Neural crest cell (in vitro differentiated cells): ENCODE measurements at places on chromosomes 16 and 17.

- DNase-seq = no peak
These were observed 37.5 kb downstream of the IL21R start for GRCh38 chr16:27439271-27440018.

GRCh38 chr16:68236137-68236825 is 354 bp upstream of the ESRP2 start:
- DNase-seq = no peak

DNA sequence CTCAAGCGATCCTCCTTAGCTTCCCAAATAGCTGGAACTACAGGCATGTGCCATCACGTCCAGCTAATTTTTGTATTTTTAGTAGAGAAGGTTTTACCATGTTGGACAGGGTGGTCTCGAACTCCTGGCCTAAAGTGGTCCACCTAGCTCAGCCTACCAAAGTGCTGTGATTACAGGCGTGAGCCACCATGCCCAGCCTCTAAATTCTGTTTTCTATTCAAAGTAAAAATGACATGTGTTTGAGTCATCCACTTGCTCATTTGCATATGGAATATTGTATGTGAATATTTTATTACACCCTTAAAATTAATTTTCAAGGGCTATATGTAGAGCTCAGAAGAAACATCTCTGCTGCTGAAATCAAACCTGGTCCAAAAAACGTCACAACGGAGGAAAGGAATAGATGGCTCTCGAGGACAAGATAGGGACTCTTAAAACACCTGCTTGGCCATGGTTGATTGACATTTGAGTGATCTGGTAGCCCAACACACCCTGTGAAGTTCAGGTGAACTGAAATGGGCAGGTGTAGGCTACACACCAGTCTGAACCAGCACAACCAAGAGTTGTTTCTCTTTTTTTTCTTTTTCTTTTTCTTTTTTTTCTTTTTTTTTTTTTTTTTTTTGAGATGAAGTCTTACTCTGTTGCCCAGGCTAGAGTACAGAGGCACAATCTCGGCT is 51.1 kb downstream of the SF3B3 start:
- DNase-seq = no peak

GRCh38 chr16:50166511-50167500 is 13.7 kb downstream of the TENT4B start:
- no peak for DNase-seq

DNA sequence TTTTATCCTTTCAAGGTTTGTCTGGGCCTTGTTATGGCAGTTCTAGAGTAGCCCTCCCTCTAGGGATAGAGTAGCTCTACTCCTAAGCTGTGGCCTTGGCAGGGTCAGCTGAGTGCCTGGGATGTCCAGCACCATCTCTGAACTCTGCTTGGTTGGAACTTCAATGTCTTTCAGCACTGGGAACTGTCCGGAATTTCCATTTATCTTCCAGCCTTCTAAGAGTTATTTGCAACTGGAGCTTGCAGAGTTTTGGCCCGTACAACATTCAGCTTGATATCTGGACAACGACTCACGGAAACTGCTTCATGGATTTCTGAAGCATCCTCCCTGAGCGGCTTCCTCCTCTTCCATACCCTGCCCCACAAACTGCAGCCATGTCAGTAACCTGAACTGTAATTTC is 22.9 kb downstream of the MMD start:
- no peak for DNase-seq

- no peak for DNase-seq
These were observed 25.6 kb upstream of the LGALS9 start for GRCh38 chr17:27605409-27605808.

GRCh38 chr17:54235571-54235970 is 412.8 kb downstream of the KIF2B start:
- no peak for DNase-seq

DNA sequence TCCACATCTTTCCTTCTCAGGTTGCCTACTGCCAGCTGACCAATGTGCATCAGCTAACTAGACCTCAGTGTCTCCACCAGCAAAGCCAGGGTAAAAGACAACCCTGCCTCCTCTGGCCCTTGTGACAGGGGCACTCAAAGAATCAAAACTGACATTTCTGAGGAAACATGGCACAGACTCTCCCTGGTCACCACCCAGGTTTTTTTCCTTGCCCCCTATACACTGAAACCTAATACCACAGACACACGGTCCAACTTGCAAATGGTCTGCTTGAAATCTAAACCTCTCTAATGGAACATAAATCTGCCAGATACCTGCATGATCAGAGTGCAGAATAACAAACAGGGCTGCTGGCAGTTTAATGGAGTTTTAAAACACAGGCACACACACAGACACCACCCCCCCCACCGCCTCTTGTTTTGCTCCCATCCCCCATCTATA is 19.5 kb upstream of the CORO6 start:
- no peak for DNase-seq

GRCh38 chr16:23527961-23528643 is 17.8 kb upstream of the GGA2 start:
- no peak for DNase-seq

DNA sequence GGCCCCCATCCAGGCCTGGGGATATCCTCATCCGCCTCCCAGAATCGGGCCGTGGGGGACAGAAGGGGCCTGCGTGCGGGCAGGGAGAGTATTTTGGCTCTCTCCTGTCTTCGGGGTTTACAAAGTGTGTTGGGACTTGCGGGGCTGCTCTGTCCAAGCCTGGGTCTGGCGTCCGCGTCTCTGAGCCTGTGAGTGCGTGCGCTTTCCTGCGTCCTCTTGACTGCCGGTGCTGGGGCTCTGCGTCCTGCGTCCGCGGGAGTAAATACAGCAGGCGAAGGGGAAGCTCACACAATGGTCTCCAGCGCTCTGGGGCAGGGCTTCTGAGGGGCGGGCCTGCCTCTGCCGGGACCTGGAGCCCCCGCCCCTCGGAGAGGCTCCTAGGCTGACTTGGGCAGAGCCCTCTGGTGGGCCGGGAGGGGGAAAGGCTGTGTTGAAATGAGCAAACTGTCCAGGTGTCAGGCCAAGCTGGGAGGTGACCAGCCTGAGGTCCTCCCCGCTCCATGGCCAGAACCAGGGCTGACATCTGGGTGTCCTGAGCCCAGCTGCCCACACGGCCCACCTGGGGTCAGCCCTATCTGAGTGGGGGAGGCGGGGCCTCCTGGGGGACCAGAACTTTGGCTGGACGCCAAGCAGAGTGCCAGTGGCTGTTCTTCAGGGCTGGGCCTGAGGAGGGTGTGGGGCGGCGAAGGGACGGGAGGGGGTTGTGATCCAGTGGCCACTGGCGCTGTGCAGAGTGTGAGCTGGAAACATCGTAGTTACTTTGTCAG is 233.6 kb downstream of the SEC14L1 start:
- DNase-seq = peak; percentile 73

DNA sequence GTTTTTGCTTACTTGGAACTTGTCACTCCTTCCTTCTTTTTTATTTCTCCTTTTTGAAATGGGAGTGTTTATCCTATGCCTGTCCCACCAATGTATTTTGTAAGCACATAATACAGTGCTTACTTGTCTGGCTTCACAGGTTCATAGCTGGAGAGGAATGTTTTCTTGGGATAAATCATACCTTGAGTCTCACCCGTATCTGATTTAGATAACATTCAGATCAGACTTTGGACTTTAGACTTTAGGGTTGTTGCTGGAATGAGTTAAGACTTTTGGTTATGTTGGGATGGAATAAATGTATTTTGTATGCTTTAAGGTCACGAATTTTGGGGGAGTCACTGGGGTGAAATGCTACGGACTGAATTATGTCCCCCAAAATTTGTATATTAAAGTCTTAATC is 13.0 kb upstream of the LRRC75A start:
- DNase-seq = no peak

- DNase-seq = no peak
These were observed 60.0 kb upstream of the BCAR1 start for GRCh38 chr16:75311383-75311938.

GRCh38 chr16:57486858-57487834 is 853 bp upstream of the DOK4 start:
- no peak for DNase-seq

DNA sequence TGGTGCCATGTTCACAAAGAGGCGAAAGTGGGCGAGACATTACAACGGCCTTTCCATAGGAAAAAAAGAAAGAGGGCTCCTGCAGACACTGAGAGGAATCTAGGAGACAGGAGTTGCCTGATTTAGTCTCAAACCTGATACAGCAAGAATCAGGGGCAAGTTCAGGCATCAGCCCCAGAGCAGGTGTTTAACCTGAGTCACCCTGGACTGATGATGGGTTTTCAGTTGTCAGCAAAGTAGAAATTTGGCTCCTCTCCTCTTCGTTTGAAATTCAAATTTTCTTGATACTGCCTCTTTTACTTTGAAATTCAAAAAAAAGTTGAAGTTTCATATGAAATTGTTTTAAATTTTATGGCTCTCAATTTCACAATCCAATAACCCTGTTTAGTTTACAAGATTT is 189.5 kb downstream of the ABCC12 start:
- DNase-seq = no peak

- DNase-seq = no peak
These were observed 24.5 kb downstream of the NPLOC4 start for GRCh38 chr17:81612172-81612970.

GRCh38 chr17:76000755-76001521 is at the start of gene CDK3:
Gene CDK3, plus strand, starts transcription at chr17:76000855. Its CDS starts 571 bp downstream, at chr17:76001426.
- no peak for DNase-seq

DNA sequence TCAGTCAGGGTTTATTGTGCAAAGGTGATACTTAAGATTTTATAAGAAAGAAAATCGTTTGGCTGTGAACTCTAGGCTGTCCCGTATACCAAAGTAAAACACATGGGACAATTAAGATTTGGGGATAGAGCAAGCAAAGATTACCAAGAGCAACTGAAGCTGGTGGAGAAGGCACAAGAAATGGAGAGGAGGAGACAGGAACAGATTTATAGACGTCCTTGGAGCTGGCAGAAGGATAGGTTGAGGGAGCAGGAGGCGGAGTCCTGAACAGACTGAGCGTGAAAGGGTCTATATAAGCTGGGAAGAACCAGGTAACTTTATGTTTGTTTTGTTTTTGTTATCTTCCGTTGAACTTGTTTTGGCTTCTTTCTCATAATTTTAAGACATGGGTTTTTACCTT is 3.8 kb downstream of the TNRC6C start:
- no peak for DNase-seq

DNA sequence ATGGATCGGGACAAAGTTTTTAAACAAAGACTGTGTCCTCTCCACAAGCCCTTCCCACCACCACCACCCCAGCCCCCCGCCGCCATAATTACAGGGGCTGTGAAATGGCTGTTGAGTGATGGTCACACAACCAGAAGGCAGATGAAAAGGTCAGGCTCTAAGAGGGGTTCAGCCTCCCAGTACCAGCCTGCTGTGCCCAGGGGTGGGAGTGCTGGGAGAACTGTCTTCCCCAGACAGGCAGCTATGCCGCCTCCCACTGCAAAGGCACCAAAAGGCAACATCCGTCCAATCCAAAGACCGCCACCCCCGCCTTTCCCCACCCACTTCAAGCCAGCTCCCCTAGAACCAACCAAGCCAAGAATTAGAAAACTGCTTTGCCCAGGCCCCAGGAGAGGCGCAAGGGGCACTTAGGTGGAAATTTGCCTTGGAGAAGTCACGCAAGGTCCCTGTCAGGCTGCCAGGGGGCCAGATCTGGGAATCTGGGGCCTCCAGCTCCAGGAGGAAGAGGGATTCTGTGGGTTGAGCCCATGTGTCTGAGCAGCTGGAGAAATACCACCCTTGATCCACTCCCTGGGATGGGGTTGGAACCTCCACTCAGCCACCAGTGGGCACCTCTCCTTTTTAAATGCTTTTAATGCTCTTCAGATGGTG is 14.4 kb downstream of the CARHSP1 start:
- DNase-seq = no peak

DNA sequence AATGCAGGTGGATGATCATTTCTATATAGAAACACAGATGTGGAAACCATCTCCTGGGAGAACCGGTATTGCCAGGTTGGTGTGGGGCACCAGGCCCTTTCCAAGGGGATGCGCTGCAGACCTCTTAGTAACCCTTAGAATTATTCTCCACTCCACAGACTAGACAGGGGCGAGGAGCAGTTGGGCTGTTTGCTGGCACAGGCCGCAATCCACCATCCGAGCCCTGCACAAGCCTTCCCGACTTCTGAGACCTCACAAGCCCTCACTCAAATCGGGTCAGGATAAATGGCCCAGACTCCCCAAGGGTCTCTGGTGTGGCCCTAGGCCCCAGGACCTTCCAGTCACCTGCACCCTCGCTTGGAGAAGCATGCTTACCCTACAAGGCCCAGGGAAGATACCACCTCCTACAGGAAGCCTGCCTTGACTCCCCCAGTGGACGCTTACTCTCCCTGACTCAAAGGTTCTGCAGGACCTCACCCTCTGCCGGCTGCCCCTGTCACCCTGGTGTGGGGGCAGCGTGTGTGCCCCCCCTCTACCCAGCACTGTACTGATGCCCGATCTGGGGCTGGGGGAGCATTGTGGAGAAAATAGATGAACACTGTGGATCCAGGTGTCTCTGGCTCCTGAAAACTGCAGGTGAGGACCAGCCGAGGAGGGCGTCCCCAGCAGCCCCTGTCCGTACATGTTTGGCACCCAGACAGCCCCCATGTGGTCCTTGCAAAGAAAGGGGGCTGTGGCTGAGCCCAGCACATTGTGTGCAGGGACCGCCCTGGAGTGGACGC is 49.8 kb upstream of the ACSF3 start:
- DNase-seq = no peak

DNA sequence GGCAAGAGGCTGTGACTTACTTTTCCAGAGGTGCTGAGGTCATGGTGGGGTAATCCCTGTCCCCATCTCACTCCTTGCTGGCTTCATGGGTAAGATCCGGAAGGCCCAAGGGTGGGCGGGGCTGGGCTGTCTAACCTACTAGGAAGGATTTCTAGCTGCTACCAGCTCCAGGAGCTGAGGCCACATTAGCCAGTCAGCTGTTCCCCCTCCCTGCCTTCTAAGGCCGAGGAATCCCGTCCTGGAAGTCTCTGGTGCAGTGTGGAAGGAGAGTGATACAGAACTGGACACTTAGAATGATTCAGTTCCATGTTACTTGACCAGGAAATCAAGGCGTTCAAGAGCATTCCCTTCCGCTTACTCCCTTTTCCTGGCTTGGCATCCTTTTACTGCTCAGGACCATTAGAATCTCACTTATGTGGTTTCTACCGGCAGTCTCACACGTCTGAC is 8.9 kb downstream of the GNGT2 start:
- DNase-seq = no peak

- DNase-seq = no peak
These were observed 7.1 kb downstream of the TAF1C start for GRCh38 chr16:84179612-84180320.

GRCh38 chr17:2076087-2076984 is 21.4 kb downstream of the HIC1 start:
- no peak for DNase-seq

DNA sequence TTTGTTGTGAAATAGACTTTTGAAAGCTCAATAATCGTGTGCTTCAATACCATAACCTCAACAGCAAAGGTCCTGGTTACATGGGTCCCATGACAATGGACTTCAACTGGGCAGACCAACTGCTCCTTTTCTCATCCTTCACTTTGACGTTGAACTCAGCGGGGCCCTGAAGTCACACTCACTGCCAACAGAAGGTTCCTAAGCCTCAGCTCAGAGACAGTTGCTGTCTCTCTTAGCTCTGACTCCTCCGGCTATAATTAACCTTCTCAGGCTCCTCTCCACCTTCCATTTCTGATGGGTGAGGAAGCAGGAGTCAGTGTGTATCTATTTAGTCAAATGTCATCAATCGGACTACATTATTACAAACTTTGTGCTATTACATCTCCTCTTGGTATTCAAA is 23.8 kb downstream of the MPP3 start:
- no peak for DNase-seq
